D721Med (cell line): ENCODE measurements at places on chromosomes 1 and 21.

DNA sequence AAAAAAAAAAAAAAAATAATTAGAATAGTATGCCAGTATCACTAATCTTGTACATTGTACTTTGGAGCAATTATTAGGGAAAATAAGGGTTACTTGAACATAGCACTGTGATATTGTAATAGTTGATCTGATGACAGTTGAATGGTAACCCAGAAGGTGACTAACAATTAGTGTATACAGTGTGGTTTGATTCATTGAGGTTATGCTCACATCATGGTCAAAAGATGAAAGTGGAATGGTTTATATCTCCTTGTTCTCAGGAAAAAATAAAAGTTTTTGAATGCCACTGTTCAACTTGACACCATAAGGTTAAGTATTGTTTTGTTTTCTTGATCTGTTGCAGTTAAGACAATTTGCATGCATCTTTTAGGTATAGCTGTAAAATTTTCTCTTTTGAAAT lies 87.0 kb downstream of the GPR52 start:
- DNase-seq = no peak

DNA sequence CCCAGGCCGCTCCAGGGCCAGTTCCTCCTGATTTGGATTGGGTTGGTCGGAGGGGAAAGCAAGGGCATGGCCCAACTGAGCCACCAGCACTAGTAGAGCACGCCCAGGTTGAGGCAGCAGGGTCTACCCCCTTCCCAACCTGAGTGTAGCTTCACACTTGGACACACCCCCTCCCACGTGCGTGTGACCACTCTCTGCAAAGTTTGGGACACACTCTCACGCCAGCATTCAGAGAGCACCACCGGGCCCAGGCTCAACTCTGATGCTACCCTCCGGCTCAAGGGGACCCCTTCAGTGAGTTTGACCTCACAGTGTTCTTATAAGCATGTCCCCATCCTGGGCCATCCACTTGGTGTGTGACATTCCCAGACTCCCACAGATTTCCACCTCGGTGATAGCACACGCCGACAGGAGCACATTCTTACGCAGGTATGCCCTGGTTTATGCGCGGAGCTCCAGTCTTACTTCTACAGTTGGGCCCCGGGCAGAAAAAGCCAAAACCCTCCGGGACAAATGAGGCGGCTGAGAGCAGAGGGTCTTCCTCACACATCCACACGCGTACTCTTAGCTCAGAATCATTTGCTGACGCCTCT lies 3.0 kb upstream of the DMRTA2 start:
- DNase-seq = no peak

- DNase-seq = no peak
Measured at GRCh38 chr1:235473806-235474205, 30.4 kb downstream of the B3GALNT2 start.

- DNase-seq = no peak
Measured at GRCh38 chr1:75342786-75343185, 208.6 kb downstream of the LHX8 start.

- no peak for DNase-seq
Measured at GRCh38 chr1:98854137-98854536, 150.5 kb downstream of the PLPPR5 start.

DNA sequence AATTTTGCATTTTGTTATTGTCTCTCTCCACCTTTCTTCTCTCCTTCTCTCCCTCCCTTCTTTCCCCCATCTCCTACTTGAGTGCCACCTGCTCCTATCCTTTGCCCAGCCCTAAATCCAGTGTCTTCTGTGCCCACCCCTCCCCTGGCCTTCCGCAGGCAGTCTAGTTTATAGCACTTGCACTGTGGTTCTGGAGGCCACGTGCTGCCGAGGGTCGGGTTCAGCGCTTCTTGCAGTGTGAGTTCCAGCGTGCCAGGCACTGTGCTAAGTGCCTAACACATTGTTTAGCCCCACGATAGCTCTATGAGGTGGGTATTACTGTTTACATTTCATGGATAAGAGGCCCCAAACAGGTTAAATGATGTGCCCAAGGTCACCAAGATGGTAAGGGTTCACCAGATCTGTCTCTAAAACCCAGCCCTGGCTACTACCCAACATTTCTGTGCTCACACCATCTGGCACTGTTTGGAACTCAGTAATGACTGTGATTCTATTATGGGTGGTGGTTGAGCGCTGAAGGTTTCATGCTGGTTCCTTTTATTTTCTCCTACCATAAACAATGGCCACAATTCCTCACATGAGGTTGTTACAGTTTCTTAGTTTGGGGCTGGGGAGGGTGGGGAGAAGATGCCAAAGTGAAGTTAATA lies 14.1 kb upstream of the ATP1A4 start:
- no peak for DNase-seq

- DNase-seq = no peak
Measured at GRCh38 chr1:50724626-50725286, 235.3 kb downstream of the FAF1 start.

GRCh38 chr1:238950784-238951183 lies 435.6 kb upstream of the CHRM3 start:
- no peak for DNase-seq

GRCh38 chr1:210696709-210697108 lies 368.0 kb downstream of the HHAT start:
- no peak for DNase-seq

DNA sequence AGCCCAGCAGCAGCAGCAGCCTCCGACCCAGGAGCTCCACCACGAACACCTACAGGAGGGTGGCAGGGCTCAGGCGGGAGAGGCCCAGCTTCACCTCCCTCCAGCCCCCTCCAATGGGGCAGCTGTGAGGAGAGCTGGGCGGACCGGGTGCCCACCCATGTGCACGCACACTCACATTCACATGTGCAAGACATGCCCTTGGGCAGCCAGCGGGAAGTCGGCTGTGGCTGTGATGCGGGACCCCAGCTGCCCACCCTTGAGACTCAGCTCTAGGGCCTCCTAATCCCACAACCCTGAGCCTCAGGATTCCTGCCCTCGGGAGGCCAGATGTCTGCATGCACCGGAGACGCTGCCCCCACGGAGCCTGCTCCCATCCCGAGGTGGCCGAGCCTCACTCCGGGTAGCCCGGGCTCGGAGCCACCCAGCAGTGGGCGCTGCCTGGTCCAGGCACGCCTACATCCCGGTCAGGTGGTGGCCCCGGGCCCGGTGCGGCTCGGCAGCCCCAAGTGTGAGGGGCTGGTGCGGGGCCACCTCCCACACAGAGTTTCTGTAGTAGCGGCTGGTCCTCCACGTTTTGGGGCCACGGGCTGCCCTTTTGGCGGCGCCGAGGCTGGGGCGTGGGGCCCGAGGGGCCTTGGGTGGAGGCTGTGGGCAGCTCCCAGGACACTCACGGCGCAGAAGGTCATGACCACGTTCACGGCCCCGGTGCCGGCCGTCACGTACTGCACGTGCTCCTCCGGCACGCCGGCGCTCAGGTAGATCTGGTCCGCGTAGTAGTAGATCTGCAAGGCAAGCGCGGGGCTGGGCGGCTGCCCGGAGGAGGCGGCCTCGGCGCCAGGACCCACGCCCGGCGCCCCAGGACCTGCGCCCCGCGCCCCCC lies 12.9 kb upstream of the SLC2A7 start:
- DNase-seq = no peak

GRCh38 chr1:90200646-90201205 lies 205.8 kb downstream of the ZNF326 start:
- DNase-seq = no peak

DNA sequence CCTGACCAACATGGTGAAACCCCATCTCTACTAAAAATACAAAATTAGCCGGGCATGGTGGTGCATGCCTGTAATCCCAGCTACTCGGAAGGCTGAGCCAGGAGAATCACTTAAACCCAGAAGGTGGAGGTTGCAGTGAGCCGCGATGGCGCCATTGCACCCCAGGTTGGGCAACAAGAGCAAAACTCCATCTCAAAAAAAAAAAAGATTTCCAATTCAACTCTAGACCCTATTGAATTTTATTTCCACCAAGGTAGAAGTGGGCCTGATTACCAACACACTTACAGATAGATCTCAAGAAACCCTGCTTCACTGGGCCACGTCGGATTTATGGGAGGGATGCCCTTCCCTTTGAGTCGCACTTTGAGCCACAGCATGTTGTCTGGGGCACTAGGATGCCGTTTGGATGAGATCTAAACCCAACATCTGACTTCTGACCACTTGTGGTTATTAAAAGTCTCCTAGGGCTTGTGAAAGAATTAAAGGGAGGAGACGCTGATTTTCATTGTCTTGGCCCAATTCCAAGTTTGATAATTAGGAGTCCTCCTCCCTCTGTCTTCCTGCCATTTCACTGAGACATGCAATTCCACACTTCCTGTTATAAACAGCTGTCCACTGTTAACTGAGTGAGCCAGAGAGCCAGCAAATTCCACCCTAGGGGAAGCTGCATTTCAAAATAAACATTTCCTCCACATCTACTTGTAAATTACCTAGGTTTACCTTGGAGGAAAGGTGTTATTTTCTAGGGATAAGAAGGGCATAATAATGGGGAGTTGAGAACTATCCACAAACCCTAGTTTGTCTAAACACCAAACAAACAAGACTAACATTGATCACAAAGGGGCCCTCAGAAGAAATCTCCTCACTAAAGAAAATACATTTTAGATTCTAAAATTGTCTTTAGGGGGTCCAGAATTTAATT lies 5.2 kb upstream of the RERE start:
- no peak for DNase-seq

DNA sequence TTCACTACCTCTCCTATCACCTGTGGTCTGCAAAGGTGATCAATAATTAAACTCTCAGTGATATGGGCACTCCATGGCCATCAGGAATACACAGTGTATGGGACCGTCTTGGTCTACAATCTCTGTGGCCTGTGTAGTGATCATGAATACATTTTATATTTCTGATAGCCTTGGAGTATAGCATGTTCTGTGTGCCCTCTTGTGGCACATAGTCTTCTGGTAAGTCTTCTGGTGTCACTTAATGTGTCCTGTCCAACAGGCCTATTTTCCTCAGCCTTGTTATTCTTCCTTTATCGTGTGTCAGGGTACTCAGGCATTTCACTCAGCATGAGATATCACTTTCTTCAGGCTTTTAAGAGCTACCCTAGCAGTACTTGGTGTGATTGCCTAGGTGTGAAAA lies 393.6 kb downstream of the AGBL4 start:
- DNase-seq = no peak

DNA sequence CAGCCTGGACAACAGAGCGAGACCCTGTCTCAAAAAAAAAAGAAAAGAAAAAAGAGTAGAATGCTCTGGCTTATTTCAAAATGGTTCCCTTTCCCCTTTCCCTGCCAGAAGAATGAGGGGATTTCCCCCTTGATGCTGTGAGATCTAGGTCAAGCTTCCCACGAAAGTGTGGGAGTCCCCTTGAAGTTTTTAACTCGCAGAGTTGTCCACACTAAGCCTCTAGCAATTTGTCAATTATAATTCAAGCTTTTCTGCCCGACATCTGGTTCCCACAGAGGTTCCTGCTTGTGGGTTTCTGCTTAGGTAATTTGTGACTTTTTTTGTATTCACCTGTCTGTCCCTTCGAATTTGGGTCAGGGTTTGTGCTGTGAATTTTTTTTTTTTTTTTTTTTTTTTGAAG lies 62.8 kb downstream of the ZFYVE9 start:
- no peak for DNase-seq

DNA sequence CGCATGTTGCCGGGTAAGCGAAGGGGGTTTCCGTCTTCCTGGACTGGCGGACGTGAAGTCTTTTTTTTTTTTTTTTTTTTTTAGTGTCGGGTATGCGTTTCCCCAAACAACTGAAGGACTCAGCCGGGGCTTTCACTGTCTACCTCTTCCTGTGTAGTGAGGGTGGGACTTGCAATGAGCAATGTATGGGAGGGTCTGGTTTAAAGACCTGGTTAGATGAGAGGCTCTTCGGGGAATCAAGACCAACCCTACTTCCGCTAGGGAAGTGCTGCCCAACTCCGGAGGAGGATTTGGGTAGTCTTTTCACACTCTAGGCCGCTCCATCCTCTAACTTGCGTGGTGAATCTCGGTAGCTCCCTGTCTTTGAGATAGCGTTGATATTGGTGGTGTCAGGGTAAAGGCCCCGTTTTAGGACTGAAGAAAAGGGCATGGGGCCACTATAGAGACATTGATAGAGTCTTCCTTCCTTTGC lies 754 bp downstream of the PRRC2C start:
- DNase-seq = no peak

- no peak for DNase-seq
Measured at GRCh38 chr1:40708750-40709099, 17.2 kb downstream of the NFYC start.

DNA sequence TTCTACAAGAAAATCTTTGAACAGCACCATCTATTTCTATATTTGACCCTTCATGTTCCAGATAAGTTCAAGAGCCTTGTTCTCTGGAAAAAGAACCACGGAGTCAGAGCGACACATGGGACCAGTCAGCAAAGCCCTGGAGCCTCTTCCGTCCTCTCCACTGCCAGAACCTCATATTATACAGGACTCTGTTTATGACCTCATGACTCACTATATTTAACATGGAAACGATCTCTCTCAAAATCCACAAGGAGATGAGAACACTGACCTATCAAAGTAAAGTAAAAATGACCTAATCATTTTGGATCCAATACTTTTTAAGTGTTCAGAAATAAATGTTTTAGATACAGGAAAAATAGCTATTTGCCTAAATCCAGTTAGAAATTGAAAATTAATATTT lies 124.6 kb upstream of the KRTAP19-8 start:
- no peak for DNase-seq

DNA sequence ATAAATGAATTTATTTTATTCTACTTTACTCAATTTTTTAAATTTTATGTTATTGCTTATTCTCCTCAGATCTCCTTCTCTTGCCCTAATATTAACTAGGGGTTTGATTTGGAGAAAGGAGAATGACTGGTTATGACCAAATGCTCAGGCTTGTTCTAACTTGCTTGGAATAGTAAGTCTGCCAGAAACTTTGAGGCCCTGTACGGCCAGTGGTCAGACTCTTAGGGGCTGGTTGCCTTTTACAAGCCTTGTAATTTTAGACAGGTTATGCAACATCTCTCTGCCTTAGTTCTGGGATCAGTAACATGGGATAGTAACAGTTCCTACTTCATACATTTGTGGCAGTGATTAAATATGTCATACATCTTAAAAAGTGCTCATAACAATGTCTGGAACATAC lies 279.5 kb downstream of the DUSP10 start:
- no peak for DNase-seq

DNA sequence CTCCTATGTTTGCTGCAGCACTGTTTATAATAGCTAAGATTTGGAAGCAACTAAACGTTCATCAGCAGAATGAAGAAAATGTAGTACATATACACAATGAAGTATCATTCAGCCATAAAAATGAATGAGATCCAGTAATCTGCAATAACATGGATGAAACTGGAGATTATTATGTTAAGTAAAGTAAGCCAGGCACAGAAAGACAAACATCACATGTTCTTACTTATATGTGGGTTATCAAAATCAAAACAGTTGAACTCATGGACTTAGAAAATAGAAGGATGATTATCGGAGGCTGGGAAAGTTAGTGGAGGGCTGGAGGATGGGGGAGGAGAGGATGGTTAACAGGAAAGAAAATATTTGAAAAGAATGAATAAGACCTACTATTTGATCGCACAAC lies 1017.6 kb downstream of the KCNT2 start:
- no peak for DNase-seq

DNA sequence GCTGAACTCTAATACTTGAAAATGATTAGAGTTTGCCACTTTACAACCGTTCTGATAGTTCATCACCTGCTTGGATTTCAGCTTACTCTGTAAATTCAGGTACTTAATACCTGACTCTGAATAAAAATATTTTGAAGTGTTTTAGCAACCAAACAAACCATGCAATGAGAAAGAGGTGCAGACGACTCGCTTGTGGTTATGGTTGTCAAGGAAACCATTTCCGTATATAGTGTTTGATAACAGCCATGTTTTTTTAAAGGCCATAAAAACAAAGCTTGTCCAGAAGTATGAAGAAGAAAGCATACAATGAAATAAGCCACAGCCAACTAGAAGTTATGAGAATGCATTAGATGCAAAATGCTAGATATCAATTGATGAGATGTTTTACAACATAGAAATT lies 167.2 kb upstream of the HMCN1 start:
- DNase-seq = no peak
